ENCODE measurements at places on chromosomes 6 and 20.

- no peak for DNase-seq
These were observed 387.5 kb downstream of the HACE1 start for GRCh38 chr6:104472021-104472901.

GRCh38 chr20:58014628-58015315, 213.7 kb downstream of the ANKRD60 start:
- DNase-seq, result peak; percentile 50

DNA sequence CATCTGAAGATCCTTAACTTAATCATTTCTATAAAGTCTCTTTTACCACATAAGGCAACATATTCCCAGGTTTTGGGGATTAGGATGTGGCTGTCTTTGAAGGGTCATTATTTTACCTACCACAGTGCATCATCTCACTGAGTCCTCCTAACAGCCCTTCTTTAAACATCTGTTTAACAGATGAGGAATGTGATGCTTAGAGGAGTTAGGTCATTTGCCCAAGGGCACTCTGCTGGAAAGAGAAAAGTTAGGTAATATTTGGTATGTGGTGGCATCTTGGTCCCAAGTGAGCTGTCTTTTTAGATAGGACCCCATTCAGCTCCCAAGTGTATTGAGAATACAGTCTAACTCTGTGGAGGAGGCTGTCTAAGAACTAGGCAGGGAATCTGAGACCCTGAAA, 11.0 kb downstream of the MMP24 start:
- DNase-seq, result no peak

GRCh38 chr20:25254986-25255680, 7.2 kb downstream of the PYGB start:
- DNase-seq, result no peak

DNA sequence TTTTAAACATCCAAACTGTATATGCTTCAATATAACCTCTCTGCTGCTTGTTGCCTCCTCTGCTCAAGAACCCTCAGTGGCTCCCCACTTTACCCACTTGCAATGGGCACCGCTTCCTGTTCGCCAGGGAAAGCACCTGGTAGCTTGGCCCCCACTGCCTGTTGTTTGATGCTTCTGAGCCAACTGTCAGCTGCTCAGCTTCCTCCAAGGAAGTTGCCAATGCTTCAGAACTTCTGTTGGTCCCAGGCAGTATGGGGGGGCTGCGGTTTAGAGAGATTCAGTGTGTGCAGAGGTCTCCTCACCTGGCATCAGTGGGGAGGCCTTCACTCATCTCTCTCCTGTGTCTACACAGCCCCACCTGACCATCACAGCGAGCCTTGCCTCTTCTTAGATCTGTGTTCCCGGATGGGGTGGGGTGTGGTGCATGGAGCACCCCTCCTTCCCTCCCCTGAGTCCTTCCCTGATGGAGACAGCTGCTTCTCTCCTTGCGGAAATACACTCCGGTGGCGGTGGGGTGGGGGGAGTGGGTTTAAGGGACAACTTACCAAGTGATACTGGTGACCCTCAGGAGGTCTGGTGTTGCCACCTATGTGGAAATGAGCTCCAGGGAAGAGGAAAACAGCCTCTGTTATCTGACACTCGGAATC, 308.1 kb downstream of the CDH26 start:
- DNase-seq, result no peak

DNA sequence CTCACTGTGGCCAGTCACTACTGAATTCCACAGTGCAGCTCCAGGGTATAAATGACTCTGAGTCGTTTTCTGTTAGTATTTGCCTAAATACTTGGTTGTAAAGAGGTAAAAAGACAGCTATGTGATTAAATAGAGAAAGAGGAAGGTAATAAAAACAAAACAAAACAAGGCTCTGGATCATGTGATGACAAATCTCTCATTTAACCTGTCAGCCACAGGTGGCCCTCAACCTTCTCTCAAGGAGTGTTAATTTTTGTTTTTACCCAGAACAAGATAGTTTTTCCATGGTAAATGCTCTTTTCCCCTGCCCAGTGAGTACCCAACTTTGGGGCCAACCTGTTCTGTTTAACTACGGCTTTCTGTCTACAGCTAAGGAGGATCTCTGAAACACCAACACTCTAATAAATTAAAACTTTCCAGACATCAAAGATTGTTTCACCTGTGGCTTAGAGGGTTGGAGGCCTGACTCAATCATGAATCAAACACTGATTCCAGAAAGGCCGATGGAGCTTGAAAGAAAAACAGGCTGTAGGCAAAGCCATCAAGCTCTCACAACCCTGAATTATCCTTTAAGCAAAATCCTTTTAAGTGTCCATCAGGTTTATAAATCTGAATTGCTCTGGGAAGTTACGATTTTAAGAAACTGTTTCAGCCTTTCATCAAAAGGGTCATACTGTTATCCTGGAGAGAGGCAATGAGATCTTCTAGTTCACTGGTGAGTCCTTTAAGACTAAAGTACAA, 81.5 kb upstream of the BCLAF1 start:
- DNase-seq, result no peak

- DNase-seq, result no peak
These were observed 20.3 kb downstream of the POFUT1 start for GRCh38 chr20:32227744-32228688.

Data from activated effector memory CD4-positive, alpha-beta T cell treated with anti-CD3 and anti-CD28 coated beads, Interleukin-2, amount 50 U/mL, for 16 hours (primary cell).